Activated T-cell treated with anti-CD3 and anti-CD28 coated beads for 4 hours (primary cell): ENCODE measurements at places on chromosomes 3 and 15.

- no peak for DNase-seq
Observed at GRCh38 chr15:101003706-101004105, 84.5 kb downstream of the LRRK1 start.

- no peak for DNase-seq
Observed at GRCh38 chr15:28080386-28080785, 18.7 kb downstream of the OCA2 start.

GRCh38 chr3:100518983-100519382 is 26.6 kb downstream of the TMEM45A start:
- no peak for DNase-seq

GRCh38 chr15:37071134-37071533 is 29.2 kb downstream of the MEIS2 start:
- no peak for DNase-seq

GRCh38 chr3:101996832-101997231 is 147.5 kb downstream of the NFKBIZ start:
- DNase-seq, result no peak
